ENCODE measurements at places on chromosomes 12 and 14.

DNA sequence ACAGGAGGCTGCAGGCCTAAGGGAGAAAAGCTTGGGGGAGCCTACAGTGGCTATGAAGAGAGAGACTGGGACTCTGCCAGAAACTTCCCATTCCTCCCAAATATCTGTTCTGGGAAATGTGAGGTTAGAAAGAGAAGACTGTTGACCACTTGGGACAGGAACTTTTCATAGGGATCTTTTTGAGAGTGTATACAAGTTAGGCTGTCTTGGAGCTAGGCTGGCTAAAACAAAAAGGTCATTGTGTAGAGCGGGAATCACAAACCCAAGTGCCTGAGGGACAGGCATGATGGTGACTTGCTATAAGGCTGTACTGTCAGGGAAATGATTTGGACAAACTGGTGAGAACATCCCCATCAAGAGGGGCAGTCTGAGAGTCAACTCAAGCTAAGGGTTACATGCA, 175.1 kb downstream of the GRIP1 start:
- no peak for DNase-seq

- peak; percentile 48 for DNase-seq
Observed at GRCh38 chr12:123532808-123533649, 490 bp downstream of the RILPL1 start.

DNA sequence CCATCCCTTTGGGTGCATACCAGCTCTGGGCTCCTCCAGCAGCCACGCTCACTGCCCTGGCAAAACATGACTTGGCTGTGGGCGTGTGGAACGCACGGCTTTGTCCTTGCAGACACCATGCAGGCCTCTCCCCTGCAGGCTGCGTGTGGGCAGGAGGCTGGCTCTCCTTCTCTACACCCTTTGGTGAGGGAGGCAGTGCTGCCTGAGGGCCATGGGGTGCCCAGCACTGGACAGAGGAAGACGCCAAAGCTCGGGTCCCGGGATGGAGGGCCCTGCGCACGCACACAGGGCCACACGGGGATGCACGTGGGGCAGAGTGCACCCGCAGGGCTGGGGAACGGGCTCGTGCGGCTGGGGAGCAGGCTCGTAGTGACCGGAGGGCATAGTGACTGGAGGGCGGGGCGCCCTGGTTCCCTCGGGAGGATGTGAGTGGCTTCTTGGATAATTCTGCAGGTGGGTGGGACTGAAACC, 89.7 kb downstream of the ADGRD1 start:
- no peak for DNase-seq

- peak; percentile 74 for DNase-seq
Observed at GRCh38 chr12:120445911-120446843, at the start of the genes GATC and TRIAP1. TSS of gene GATC (plus strand) at chr12:120446444. CDS start at chr12:120446481, 37 bp downstream. TSS of gene TRIAP1 (minus strand) at chr12:120446384. CDS start at chr12:120446372, 12 bp downstream.

- DNase-seq, result no peak
Observed at GRCh38 chr14:64213086-64213485, 81.1 kb downstream of the ESR2 start.

Measured in LHCN-M2 (cell line).